ENCODE measurements at places on chromosomes 6 and 20. TPM values are rescaled to one million over a fixed set of nuclear protein-coding genes. Genes with fewer than 3 reads are reported as not detected.

GRCh38 chr20:3993109-3993508, 22.2 kb downstream of the RNF24 start:
- DNase-seq: no peak

DNA sequence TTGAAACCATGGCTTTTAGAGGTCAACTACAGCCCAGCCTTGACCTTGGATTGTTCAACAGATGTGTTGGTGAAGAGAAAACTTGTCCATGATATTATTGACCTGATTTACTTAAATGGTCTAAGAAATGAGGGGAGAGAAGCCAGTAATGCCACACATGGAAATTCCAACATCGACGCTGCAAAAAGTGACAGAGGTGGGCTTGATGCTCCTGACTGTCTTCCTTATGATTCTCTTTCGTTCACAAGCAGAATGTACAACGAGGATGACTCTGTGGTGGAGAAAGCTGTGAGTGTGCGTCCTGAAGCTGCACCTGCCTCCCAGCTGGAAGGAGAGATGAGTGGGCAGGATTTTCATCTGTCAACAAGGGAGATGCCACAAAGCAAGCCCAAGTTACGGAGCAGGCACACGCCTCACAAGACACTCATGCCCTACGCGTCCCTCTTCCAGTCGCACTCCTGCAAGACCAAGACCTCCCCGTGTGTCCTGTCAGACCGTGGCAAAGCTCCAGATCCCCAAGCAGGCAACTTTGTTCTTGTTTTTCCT, 16.2 kb downstream of the TTLL2 start:
- no peak for DNase-seq

GRCh38 chr6:40476673-40477072, 110.5 kb downstream of the LRFN2 start:
- no peak for DNase-seq

- no peak for DNase-seq
These were observed 1.0 kb upstream of the THBS2 start for GRCh38 chr6:169254456-169255316.

GRCh38 chr6:43645613-43645964, 753 bp downstream of the RSPH9 start:
- no peak for DNase-seq

GRCh38 chr20:47508278-47508677, 6.6 kb downstream of the NCOA3 start:
- DNase-seq: no peak

DNA sequence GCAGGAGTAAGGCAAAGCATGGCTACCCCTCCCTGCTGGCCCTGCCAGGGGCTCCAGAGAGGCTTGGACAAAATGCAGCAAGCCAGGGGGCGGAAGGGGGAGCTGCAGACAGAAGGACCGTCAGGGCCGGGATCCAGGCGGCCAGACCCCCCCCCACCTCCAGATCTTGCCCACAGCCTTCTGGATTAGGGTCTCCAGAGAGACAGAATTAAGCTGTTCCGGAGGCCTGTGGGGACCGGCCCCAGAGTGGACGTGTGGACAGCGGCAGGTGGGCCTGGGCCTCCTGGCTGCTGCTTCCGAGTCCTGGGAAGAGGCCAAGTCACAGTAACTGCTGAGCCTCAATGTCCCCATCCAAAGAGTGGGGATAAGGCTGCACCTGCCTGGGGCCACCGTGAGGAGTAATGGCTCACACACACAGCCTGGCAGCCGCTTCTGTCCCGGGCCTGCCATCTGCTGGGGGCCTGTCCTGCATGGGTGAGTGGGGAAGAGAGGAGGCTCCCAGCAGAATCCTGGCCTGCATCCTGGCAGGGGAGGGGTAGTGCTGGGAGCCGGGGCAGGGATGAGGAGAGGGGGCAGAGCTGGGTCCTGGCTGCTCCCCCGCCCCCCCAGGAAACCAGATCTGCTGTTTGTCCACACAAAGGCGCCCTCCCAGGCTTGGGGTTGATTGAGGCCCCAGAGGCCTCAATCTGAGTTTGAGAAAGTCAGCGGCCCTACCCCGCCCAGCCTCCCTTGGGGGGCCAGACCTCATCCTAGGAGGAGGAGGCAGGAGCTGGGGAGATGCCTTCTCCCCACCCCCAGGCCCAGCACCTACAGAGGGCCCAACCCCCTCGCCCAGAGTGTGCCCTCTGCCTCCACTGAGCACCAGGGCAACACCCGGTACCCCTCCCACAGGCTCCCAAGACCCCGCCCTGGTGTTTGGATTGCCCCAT, 3.9 kb downstream of the LAMA5 start:
- DNase-seq: peak; percentile 71

DNA sequence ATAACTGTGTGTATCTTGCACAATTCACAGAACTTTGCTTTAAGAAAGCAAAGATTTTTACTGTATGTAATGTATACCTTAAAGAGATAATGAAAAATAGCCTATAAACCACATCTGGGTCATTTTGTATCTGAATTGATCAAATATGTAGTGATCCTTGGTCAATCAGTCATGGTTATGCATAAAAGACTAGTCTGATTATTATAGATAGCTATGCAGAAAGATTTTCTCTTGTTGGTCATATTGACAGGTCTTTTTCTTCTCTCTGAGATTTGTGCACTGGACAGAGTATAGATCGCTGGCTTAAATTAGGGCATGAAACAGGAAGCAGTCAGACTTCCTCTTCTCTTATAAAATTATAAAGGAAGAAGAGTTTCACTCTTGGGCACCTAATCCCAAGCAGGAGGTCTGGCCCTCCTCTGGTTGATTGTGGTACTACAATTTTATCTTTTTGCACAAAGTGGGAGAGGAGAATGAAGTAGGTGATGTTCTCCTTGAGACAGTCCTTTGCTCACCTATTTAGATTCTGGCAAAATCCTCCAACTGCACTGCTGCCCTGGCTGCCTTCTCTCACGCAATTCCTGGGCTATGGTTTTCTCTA, 380.9 kb upstream of the RGS17 start:
- DNase-seq: no peak

DNA sequence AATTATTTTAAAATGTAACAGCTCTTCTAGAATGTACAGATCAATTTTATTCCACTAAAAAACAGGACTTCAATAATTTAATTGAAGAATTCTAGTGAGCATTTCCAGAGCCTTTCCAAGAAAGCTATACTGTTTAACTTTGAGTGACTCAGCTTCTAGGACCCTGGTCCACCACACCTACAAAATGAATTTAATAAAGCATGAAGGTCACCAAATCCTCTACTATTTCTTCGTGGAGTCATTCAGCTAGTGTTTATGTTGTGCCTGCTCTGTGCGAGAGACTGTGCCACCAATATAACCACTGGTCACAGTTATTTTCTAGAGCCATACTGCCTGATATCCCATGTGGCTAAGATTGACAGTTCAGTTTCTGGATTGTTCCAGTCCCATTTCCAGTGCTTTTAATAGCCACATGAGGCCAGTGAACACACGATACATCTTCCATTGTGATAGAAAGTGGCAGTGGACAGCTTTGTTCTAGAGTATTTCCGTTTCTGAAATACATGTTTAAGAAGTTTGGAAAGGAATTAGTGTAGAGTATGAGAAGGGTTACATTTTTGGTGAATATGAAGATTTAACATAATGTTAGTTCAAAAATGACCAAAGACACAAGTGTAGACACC, 160.7 kb downstream of the MTHFD1L start:
- no peak for DNase-seq

- no peak for DNase-seq
These were observed 125.7 kb downstream of the MAP3K4 start for GRCh38 chr6:161117308-161117707.

DNA sequence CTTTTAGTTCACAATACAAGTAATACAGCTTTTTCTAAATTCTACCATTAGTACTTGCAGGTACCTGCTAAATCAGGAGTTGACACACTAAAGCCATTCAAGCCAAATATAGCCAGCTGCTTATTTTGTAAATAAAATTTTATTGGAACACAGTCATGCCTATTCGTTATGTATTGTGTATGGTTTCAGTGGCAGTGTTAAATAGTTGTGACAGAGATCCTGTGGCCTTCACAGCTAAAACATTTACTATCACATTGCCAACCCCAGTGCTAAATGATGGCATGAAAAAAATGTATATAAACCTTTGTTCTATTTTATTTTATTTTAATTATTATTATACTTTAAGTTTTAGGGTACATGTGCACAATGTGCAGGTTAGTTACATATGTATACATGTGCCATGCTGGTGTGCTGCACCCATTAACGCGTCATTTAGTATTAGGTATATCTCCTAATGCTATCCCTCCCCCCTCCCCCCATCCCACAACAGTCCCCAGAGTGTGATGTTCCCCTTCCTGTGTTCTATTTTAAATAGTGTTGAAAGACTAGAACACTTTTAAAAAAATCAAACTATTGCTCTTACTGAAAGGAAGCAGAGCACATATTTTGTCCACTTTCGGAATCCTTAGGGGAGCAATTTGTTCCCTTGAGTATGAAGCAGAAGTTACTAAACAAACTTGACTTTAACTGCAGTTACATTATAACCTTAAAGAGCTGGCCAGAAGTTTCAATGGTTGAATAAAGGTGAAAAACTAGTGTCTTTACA, 115.7 kb downstream of the PRIM2 start:
- no peak for DNase-seq

DNA sequence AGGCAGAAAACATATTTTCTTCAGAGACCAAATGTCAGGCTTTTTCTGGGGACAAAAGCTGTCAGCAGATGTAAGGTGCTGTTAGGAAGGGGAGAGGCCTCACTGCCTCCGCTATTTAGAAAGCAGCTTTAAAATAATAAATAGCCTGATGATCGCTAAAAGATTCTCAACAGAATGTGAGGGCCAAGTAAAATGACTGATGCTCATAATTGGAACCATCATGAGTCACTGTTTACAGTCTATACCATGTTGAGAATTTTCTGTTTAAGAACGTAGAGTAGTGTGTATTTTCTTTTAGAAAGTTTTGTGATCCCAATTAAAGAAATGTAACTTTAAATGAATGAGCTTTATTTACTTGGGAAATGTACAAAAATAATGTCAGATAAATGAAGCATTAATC, 220.0 kb downstream of the CLIC5 start:
- no peak for DNase-seq

DNA sequence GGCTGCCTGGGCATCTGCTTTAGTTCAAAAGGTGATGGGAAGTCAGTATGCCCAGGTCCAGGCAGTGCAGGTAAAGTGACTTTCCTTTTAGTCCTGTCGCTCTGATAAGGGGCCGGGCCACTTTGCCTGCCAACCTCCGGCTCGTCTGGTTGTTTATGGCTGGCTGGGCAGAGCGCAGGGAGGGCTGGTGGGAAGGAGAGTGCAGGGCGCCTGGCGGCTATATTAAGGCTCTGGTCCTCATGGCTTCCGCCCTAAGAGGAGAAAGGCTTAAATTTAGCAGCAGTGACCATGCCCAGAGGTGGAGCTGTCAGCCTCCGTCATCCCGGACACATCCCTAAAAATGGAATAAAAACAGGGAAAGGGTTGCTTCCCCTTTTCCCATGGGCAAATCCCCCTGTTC, 14.6 kb downstream of the GATA5 start:
- no peak for DNase-seq

GRCh38 chr20:6007094-6007528, 46.7 kb downstream of the LRRN4 start:
- no peak for DNase-seq

- peak; percentile 51 for DNase-seq
These were observed 95.6 kb upstream of the SUPT3H start for GRCh38 chr6:45473121-45473993.

GRCh38 chr20:54379893-54380584, 95.4 kb upstream of the DOK5 start:
- DNase-seq: no peak

DNA sequence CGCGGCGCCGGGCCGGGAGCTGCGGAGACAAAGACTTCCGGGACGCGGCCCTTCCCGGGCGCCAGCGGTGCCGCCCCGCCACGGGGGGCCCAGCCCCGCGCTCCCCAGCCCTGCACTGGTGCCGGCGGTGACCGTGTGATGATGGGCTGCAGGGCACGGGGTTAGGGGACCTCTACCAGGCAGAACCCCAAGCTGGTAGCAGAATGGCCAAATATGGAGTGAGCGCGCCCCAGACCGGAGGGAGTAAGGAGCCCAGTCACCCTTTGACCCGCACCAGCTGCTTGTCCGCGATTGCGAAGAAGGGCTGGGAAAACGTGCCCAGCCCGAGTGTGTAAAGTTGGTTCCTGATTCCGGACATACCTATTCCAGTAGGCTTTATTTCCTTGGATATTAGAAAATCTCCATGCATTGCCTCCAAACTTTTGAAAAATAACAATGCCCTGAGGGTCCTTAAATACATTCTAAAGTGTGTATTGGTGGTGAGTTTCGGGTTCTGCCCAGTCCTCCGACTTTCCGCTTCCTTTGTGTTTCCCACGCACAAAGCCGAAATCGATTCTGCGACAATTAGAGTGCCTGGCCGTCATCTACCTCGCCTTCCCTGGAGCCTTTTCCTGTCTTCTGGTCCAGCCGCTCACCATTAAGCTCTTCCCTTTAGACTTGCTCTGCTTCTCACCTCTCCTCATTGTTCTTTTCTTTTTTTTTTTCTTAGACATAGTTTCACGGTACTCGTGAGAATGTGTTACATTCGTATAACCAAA, 1.1 kb downstream of the ABRACL start:
- DNase-seq: peak; percentile 46

DNA sequence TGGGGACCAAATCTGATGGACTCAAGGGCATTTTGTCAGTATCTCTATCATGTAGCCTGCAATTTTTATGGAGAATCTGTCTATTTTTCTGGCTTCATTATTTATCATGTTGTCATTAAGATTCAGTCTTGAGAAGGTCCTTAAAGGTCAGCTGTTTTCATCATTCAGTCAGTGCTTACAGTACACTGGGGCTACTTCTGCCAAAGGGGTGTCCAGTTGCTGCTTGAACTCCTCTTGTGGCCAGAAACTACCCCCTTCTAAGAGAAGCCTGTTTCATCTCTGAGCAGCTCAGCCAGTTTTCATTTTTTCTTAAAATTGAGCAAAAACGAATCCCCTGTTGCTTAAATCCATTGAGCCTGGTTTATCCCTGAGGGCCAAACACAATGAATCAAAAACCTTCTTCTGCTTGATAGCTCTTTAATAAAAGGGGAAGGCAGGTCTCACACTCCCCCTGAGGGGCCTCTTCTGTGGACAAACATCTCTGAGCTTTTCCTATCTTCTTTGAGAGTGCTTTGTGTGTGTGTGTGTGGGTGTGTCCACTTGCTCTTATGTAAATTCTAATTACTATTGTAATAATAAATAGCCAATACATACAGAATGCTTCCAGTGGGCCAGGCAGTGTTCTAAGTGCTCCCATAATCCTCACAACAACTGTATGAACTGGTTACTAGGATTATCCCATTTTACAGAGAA, 172.2 kb downstream of the PLCB1 start:
- no peak for DNase-seq

GRCh38 chr6:142821860-142822259, 123.1 kb downstream of the HIVEP2 start:
- no peak for DNase-seq

- DNase-seq: no peak
These were observed 117.0 kb upstream of the UST start for GRCh38 chr6:148629592-148630465.

GRCh38 chr6:157993076-157993475, 11.4 kb downstream of the SYNJ2 start:
- no peak for DNase-seq

GRCh38 chr6:5995658-5995948, 11.1 kb downstream of the NRN1 start:
- DNase-seq: no peak

The MAN1A1 gene
- total RNA-seq: 86.1 TPM

The GPX5 gene
- not detected for total RNA-seq

The TUBB2A gene
- 18.4 TPM for total RNA-seq

The TGM2 gene
- 8.8 TPM for total RNA-seq

Data from pancreas (tissue), 10 donors.